ENCODE measurements at places on chromosomes 6 and 20.

- DNase-seq: no peak
These were observed 7.3 kb upstream of the ASF1A start for GRCh38 chr6:118886641-118887040.

DNA sequence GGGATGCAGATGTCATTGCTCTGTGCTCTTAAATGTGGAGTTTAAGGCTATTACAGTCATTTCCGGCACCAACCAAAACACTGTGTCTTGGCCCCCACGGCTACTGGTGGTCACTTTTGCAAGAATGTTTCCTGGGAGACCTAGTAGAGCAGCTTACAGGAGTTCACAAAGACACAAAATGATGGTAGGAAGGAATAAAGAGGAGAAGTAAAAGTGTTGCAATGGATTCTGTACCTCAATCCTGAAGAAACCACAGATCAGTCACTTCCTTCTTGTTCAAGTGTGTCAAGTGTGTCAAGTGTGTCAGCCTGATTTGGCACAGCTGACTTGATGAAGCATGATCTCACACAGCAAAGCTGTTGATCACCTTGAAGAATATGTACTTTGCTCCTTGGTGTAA, 344.0 kb downstream of the PLCB1 start:
- no peak for DNase-seq

DNA sequence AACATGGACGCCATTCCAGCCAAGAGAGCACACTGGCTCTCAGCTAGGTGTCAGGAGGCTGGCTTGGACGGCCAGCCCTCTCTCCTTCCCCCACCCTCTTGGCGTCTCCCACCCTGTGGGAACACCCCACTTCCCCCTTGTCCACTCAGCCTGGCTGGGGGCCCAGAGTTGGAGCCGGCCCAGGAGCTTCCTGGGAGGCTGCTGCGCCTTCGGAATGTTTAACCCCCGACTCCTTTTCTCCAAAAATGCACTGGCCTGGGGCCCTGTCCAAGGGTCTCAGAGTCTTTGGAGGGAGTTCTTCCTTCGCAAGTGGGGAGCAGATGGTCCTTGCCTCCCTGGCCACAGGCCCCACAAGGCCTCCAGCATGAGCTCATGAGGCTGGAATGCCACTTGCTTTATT, 4.1 kb downstream of the ADAM33 start:
- DNase-seq: peak; percentile 43

GRCh38 chr6:87606199-87606598, 16.3 kb downstream of the ORC3 start:
- DNase-seq: no peak

- DNase-seq: peak; percentile 58
These were observed 5.2 kb downstream of the BTBD9 start for GRCh38 chr6:38634518-38634917.

- no peak for DNase-seq
These were observed 4.2 kb downstream of the NKX2-4 start for GRCh38 chr20:21393166-21393565.

GRCh38 chr6:35215665-35216411, 2.1 kb downstream of the SCUBE3 start:
- peak; percentile 56 for DNase-seq

DNA sequence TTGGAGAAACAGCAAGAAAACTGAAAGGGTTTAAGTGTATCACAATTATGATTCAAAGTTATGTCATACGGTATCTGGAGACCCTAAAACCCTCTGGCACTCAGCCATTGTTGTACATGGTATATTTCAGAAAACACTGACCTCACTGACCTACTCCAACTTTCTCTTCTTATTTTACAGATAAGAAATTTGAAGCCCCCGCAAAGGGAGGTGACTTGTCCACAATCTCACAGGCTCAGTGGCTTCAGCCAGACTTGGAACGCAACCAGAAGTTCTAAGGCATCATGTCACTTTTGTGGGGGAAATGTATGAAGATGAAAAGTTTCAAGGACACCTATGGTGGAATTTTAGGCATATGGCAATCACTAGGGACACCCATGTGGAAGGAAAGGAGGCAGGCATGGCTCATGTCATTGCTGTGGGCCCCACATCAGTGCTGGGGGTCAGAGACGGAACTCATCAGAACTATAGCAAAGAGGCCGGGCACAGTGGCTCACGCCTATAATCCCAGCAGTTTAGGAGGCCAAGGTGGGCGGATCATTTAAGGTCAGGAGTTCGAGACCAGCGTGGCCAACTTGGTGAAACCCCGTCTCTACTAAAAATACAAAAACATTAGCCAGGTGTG, 5.2 kb upstream of the TRIB3 start:
- DNase-seq: peak; percentile 55

GRCh38 chr6:156943816-156944215, 166.6 kb downstream of the ARID1B start:
- no peak for DNase-seq

DNA sequence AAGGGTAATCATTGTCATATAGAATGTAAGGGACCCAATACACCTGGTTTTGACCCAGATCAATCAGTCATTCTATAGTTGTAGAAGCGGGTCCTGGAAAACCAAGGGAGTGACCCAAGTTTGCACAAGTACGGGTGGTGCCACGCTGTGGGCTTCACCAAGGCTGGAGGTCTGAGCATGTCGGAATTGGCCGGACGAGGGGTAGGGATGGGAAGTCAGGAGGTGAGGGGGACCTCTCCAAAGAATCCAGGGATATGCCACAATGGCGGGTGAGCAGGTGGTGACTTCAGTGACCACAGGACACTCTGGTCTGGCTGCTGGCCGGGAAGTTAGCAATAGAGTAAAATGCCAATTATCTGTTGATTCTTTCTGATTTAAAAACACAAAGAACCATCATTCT, 186.6 kb upstream of the FOXQ1 start:
- DNase-seq: no peak

DNA sequence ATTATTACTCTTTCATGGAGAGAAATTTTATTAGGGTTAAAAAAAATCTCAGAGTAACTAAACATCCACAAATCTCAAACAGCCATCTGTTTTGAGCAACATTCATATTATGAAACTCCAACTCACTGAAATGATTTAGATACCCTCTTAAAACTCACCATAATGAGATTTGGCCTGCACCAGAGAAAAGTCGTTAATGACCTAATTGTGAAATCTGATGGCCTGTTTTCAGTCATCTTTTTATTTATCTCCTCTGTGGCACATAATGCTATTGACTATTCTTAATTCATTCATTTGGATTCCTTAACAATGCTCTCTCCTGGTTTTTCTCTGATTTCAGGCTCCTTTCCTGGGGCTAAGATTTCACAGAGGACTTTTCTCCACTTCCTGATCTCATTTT, 192.7 kb downstream of the RNF144B start:
- no peak for DNase-seq

DNA sequence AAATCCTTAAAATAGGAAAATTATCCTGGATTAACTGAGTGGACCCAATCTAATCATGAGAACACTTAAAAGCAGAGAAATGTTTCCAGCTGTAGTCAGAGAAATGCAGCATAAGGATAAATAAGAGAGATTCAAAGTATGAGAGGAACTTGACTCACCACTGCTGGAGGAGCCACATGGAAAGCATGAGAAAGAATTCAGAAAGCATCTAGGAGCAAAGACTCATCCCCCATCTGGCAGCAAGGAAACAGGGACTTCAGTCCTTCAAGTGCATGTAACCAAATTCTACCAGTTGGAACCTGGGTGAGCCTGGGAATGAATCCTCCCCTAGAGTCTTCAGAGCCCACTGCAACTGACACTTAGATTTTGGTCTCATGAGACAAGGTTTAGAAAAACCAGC, 33.7 kb downstream of the RNF146 start:
- peak; percentile 74 for DNase-seq

DNA sequence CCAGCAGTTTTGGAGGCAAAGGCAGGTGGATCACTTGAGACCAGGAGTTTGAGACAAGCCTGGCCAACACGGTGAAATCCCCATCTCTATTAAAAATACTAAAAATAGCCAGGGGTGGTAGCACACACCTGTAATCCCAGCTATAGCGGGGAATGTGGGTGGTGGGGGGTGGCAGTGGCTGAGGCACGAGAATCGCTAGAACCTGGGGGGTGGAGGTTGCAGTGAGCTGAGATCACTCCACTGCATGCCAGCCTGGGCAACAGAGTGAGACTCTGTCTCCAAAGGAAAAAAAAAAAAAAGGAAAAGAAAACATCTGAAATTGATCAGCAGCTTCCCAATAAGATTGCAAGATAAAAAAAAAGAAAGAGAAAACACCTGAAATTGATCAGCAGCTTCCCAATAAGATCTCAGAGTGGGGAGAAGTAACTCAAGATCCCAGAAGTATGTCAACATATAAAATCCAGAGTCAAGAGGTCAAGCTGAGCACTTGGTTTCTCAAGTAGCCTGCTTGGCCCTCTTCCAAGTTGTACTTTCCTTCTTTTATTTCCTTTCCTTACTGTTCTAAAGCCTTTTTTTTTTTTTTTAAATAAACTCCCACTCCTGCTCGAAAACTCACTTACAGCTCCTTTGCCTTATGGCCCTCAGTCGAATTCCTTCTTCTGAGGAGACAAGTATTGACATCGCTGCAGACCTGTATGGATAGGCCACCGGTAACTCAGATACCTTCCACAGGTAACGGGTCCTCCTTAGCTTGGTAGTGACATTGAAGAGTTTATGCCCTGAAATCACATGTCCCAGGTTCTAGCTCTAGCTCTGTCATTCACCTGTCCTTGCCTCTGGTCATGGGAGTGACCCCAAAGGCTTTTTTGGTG, 368.5 kb upstream of the SYNCRIP start:
- DNase-seq: peak; percentile 5

DNA sequence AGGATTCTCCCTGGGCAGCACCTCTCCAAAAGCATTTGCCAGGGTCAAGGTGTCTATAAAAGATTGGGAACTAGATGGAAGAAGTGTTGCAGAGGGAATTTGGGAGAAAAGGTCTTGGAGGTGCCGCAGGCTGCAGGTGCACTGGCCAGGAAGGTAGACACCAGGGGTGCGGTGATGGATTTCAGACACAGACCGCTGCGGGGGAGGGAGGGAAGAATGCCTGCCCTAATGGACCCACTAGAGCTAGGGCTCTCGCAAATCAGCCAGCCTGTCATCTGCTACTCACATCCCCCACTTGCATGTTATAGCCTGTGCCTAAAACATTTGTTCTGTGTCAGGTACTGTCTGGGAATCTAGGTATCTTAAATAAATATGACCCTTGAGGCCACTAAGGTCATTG, 193.6 kb upstream of the SLC24A3 start:
- DNase-seq: no peak

DNA sequence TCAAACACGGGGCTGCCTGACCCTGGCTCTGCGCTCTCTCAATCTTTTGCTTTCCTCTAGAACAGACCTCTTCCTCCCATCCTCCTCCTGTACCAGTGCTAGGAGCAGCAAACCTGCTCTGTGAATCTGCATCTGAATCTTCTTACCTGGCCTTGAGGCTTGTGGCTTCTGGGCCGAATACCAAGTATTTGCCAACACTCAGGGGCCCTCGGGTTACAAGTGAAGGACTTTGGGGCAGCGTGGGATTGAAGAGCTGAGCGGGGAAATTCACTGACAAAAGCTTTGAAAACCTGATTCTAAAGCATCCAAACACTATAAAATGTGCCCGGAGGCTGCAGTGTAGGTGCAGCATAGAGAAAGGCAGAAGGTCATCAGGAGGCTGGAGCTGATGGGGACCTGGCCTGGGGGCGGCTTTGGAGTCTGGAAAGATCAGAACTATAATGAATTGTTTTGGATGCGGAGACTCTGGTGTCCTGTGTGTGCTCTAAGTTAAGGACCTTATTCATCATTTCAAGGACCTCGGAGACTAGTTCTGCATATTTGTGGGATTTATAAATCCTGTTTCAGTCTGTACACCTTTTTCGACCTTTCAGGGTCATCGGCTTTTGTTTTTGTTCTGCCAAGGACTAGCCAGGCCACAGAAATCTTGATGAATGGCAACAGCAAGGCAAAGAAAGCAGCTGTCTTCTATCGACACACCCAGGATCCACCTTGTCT, 16.4 kb upstream of the IGF2R start:
- DNase-seq: no peak

DNA sequence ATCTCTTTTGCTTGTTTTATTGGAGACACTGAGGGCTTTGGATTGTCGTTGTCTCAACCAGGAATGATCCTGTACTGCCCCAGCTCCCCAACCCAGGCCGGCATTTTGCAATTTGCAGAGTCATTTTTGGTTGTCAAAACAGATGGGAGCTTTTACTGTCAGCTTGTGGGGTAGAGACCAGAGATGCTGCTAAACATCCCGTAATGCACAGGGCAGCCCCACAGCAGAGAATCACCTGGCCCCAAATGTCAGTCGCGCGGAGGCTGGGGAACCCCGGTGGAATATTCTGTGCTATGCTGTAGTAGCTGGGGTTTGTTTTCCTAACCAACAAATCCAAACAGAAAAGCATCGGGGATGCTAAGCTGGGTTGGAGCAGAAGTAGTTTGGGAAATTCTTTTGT, 99.7 kb downstream of the TSHZ2 start:
- DNase-seq: no peak

- DNase-seq: no peak
These were observed 502.4 kb downstream of the BCKDHB start for GRCh38 chr6:80608881-80609280.

GRCh38 chr6:151445482-151445881, 6.4 kb downstream of the RMND1 start:
- DNase-seq: peak; percentile 67

DNA sequence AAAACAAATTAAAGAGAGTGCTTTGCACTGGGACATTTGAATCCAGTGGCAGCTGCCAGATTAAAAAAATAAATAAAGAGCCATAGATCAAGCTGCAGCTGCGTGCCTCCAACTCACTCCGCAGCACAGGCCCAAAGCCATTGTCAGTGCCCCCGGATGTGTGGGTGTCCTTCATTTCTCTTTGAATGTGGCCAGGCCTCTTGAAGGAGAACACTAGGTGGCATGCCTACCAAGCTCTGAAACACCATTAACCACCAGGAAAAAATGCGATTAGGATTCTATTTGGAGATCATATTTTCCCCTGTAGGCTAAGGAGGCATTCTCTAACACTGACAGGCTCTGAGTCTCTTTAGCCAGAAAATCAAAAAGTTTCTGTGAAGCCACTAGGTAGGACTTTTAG, 549.8 kb downstream of the PRKN start:
- peak; percentile 26 for DNase-seq

DNA sequence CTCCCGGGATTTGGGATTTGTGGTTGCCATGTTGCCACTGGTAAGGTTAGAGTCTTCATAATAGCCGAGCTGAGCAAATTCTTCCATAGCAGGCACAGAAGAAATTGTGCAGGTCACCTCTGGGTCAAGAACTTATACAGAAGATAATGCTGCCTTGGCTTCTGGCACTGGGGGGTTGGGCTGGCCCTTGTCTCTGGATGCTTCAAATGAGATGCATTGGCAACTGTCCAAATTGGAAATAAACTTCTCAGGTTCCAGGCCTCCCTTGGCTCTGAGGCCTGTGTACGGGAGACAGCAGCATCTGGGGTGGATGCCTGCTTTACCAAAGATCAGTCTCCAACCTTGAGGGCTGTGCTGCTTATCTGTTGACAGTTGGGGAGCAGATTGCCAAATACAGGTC, 26.2 kb downstream of the MYO6 start:
- DNase-seq: peak; percentile 7

GRCh38 chr20:57609086-57609841, 11.0 kb downstream of the ZBP1 start:
- no peak for DNase-seq

Data from umbilical cord (tissue), 2 donors.